ENCODE measurements at places on chromosomes 7 and 10.

- peak; percentile 41 for DNase-seq
Measured at GRCh38 chr10:77836299-77836820, 90.2 kb downstream of the DLG5 start.

GRCh38 chr10:94125856-94126255 is 132.1 kb downstream of the PLCE1 start:
- no peak for DNase-seq

DNA sequence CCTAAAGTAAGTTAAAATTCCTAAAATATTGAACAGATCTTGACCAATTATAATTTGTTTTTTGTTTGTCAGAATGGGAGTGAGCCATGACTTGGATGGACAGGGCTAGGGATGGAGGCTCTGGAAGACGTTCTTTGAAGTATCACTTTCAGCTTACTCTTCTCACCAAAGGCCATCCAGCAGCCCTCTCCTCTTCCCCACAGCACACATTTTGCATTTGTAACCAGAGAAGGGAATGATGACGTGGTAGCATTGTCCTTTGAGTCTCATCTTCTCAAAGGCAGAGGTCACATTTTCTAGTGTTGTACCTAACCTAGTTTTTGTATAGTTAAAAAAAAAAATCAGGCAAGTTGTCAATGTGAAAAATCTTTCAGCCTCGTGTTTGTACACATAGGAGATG is 43.8 kb upstream of the AGR3 start:
- DNase-seq, result no peak

GRCh38 chr10:93841961-93842360 is 51.8 kb upstream of the SLC35G1 start:
- no peak for DNase-seq

- no peak for DNase-seq
Measured at GRCh38 chr10:7547206-7547605, 119.6 kb downstream of the ITIH5 start.
